K562 (cell line): ENCODE measurements at places on chromosomes 7 and 10.

DNA sequence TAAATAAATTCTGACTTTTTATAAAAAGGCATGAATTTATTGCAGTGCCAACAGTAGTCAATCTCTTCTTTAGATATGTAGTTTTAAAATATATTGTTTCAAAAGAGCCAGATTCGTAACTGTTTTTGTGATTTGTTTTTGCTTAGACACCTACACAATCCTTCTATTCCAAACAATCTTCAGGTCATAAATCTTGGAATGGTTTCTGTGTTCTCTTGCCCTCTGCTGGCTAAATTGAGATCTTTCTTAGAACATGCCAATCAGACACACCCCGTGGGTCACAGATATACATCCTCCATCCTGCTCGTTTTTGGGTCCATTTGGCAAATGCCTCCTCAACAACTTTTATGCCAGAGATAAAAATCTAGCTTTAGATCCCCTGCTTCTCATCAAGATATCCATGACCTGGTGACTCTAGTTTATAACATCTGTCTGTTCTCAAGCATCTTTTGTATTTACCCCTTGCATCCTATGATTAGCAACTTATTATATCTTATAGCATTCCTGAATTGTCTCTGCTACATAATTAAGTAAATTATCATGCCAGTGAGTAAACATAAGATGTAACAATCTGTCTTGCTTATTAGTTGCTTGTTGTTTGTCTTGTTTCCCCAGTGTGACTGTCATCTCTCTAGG lies 35.3 kb upstream of the IFRD1 start:
- peak; percentile 73 for DNase-seq
- H3K27me3 ChIP-seq, result peaks cover 9% of the 10 kb centered on the region
- H3K36me3 ChIP-seq, result no peaks in the 10 kb centered on the region

DNA sequence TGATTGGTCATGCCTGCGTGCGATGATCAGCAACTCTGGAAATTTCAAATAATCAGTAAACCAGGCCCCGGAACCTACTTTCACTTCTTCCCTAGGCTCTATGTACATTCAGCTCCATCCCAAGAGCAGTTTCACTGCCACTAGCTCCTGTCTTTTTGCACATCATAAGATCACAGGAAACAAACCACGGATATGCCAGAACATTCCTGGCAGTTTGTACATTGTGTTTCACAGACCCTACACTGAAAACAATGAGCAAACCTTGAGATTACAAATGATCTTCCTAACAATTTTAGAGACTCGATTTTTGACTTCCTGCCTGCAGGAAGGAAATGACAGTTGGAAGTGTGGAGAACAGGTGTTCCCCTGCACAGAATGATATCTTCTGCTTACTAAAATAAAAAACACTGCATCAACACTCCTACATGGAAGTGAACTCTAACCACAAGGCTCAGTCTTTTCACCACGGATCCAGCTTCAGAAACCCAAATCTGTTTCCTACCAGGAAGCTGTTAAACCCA lies 7.6 kb upstream of the TMEM236 start:
- no peaks in the 10 kb centered on the region for H3K27me3 ChIP-seq
- no peak overlapping the region for H3K27ac ChIP-seq
- H3K4me3 ChIP-seq, result no peak overlapping the region

DNA sequence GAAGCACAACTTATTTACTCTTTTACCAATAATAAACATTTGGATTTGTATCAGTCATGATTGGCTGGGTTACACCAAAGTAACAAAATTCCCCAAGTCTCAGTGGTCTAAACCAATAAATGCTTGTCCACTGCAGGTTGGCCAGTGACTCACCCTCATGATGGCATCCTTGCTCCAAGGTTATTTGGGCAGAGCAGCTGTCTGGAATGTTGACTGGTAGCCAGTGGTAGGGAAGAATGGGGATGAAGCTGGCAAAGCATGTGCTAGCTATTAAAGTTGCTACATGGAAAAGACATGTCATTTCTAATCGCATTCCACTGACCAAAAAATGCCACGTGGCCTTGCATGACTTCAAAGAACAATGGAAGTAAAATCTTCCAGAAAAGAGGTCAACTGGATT lies 1168.7 kb upstream of the CELF2 start:
- no peak overlapping the region for H3K4me3 ChIP-seq
- H3K27me3 ChIP-seq, result no peaks in the 10 kb centered on the region
- no peak overlapping the region for H3K27ac ChIP-seq
- no peaks in the 10 kb centered on the region for H3K36me3 ChIP-seq
- H3K4me1 ChIP-seq, result no peaks in the 10 kb centered on the region

- H3K27me3 ChIP-seq, result peaks cover 43% of the 10 kb centered on the region
- no peak for DNase-seq
- peaks cover 10% of the 10 kb centered on the region; the same call in 1 of the 2 replicates for H3K4me1 ChIP-seq
- H3K27ac ChIP-seq, result no peak overlapping the region
- no peaks in the 10 kb centered on the region for H3K36me3 ChIP-seq
- H3K4me3 ChIP-seq, result no peak overlapping the region
These were observed 26.0 kb downstream of the PRSS2 start for GRCh38 chr7:142796501-142797390.

- no peak for DNase-seq
- no peaks in the 10 kb centered on the region for H3K27me3 ChIP-seq
- H3K27ac ChIP-seq, result peak overlapping the region; percentile 97
- H3K36me3 ChIP-seq, result no peaks in the 10 kb centered on the region
- peak overlapping the region; percentile 25 for H3K4me3 ChIP-seq
- H3K4me1 ChIP-seq, result peaks cover 67% of the 10 kb centered on the region
These were observed 33.3 kb downstream of the DNAJB12 start for GRCh38 chr10:72321248-72322029.

GRCh38 chr7:115230882-115231571 lies 309.1 kb downstream of the MDFIC start:
- no peak for DNase-seq
- H3K4me3 ChIP-seq, result no peak overlapping the region
- no peaks in the 10 kb centered on the region for H3K27me3 ChIP-seq
- no peaks in the 10 kb centered on the region for H3K36me3 ChIP-seq
- no peak overlapping the region for H3K27ac ChIP-seq

DNA sequence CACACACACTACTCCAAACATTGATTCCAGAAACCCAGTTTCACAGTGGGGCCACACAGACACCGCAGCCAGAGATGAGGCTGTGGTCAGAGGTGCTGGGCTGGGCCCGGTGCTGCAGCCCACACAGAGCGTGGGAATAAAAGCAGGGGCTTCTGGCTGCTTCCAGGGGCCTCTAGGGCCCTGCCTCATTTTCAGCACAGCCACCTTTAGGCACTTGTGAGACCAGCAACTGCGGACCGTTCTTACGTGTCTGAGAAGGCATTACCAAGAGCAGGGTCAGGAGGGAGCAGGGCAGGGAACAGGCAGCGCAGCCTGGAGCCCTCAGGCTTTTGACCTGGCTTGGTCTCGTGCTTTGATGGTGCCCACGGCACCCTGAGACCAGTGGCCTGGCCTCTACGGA lies 270.4 kb downstream of the DNAJB6 start:
- no peak overlapping the region for H3K4me3 ChIP-seq
- no peak for DNase-seq
- H3K27ac ChIP-seq, result no peak overlapping the region
- no peaks in the 10 kb centered on the region for H3K36me3 ChIP-seq
- peaks cover 10% of the 10 kb centered on the region; the same call in 1 of the 2 replicates for H3K4me1 ChIP-seq

- H3K27ac ChIP-seq, result no peak overlapping the region
- no peak for DNase-seq
- no peaks in the 10 kb centered on the region for H3K4me1 ChIP-seq
- no peak overlapping the region for H3K4me3 ChIP-seq
- H3K36me3 ChIP-seq, result no peaks in the 10 kb centered on the region
- H3K27me3 ChIP-seq, result peaks cover 28% of the 10 kb centered on the region
These were observed 169.5 kb downstream of the FANK1 start for GRCh38 chr10:126065751-126066377.

DNA sequence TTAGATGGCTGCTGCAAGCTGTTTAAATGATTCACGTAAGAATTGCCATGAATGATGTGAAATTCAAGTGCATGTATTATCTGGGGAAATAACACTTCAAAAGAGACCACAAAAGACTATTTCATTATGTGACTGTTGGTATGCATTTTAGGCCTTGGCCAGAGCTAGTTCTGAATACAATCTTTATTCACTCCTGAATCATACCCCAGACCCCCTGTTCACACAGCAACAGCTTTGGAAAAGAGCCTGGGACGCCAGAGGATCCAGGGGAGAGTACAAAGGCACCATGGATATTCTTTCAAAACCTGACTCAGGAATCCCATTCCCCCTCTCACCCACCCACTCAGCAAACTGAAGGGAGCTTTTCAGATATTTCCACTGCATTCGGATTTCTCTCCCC lies 377.1 kb upstream of the DPP6 start:
- H3K36me3 ChIP-seq, result no peaks in the 10 kb centered on the region
- H3K27ac ChIP-seq, result no peak overlapping the region
- DNase-seq, result no peak
- no peaks in the 10 kb centered on the region for H3K4me1 ChIP-seq
- H3K27me3 ChIP-seq, result no peaks in the 10 kb centered on the region
- no peak overlapping the region for H3K4me3 ChIP-seq

- no peak for DNase-seq
- H3K27ac ChIP-seq, result no peak overlapping the region
- no peaks in the 10 kb centered on the region for H3K27me3 ChIP-seq
- peaks cover 4% of the 10 kb centered on the region; the same call in 1 of the 3 replicates for H3K4me1 ChIP-seq
- H3K4me3 ChIP-seq, result no peak overlapping the region
- H3K36me3 ChIP-seq, result peaks cover 30% of the 10 kb centered on the region; the same call in 2 of the 3 replicates
These were observed 49.1 kb downstream of the GNA12 start for GRCh38 chr7:2794836-2795636.

GRCh38 chr7:8908889-8909288 lies 475.5 kb downstream of the NXPH1 start:
- H3K36me3 ChIP-seq, result no peaks in the 10 kb centered on the region
- H3K4me1 ChIP-seq, result no peaks in the 10 kb centered on the region
- H3K4me3 ChIP-seq, result no peak overlapping the region
- no peaks in the 10 kb centered on the region for H3K27me3 ChIP-seq
- DNase-seq, result no peak
- no peak overlapping the region for H3K27ac ChIP-seq

- no peaks in the 10 kb centered on the region for H3K27me3 ChIP-seq
- no peak overlapping the region for H3K4me3 ChIP-seq
- DNase-seq, result no peak
- no peaks in the 10 kb centered on the region; the same call in 2 of the 3 replicates for H3K36me3 ChIP-seq
- H3K4me1 ChIP-seq, result no peaks in the 10 kb centered on the region
These were observed 137.2 kb upstream of the GPR22 start for GRCh38 chr7:107332488-107333269.

DNA sequence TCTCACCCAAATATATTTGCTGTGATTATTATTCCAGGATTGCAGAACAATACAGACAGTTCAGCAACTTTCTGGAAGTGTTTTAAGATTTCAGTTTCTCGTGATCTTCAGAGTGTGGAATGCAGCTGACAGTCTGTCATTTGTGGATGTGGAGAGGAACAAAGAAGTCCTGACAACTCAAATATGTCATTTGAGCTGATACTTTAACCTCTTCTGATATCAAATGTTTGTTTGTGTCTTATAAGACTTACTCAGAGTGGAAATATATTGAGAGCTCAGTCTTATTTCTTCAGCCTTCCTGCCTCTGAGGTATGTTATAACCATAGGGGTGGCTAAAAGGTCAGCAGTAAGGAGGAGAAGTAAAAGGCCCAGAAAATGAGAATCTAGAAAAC lies 96.4 kb downstream of the OSBPL3 start:
- DNase-seq, result no peak
- H3K36me3 ChIP-seq, result peaks cover 15% of the 10 kb centered on the region; the same call in 2 of the 3 replicates
- H3K27me3 ChIP-seq, result no peaks in the 10 kb centered on the region
- H3K4me3 ChIP-seq, result no peak overlapping the region
- no peaks in the 10 kb centered on the region for H3K4me1 ChIP-seq
- H3K27ac ChIP-seq, result no peak overlapping the region

DNA sequence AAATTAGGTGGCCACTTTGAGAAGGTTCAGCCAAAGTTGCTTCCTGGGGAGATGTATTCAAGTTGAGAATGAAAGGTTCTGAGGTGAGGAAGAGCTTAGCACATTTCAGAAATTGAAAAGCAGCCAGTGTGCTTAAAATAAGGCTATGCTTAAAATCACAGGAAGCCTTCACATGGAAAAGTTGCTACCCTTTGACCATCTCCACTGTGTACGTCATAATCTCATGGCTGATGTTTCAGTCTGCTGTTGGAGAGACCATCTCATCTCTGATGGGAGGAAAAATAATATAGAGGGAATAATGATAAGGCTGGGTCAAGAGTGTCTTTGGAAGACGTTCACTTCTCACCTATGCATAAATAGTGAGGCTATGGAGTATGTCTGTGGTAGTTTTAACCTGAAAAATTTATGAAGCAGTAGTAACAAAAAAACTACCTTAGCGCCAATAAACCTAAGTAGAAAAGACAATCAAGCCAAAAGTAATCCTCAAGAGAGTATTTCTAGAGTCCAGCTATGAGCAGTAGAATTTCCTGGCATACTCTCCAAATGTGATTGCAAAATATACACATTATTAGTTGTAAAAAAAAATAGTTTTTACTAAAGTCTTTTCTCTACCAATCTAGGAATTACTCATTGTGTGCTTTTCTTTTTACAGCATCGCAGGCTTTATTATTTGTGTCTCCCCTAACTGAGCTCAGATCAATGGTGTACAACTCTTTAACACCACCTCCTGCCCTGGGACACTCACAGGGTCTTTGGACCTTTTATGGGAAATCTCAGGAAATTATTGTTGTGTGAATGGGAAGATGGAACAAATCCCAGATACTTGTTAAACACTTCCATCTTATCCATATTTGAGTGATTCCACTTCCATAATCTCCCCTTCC lies 435.2 kb upstream of the LRGUK start:
- no peaks in the 10 kb centered on the region for H3K4me1 ChIP-seq
- H3K27ac ChIP-seq, result no peak overlapping the region
- no peak for DNase-seq
- H3K4me3 ChIP-seq, result no peak overlapping the region
- no peaks in the 10 kb centered on the region for H3K27me3 ChIP-seq

GRCh38 chr10:72315054-72315453 lies 39.7 kb downstream of the DNAJB12 start:
- 0 out of 3 replicates have a peak overlapping the region, but pooled peaks have one; percentile 27 for H3K27ac ChIP-seq
- no peaks in the 10 kb centered on the region for H3K36me3 ChIP-seq
- peaks cover 33% of the 10 kb centered on the region for H3K4me1 ChIP-seq
- H3K4me3 ChIP-seq, result no peak overlapping the region

DNA sequence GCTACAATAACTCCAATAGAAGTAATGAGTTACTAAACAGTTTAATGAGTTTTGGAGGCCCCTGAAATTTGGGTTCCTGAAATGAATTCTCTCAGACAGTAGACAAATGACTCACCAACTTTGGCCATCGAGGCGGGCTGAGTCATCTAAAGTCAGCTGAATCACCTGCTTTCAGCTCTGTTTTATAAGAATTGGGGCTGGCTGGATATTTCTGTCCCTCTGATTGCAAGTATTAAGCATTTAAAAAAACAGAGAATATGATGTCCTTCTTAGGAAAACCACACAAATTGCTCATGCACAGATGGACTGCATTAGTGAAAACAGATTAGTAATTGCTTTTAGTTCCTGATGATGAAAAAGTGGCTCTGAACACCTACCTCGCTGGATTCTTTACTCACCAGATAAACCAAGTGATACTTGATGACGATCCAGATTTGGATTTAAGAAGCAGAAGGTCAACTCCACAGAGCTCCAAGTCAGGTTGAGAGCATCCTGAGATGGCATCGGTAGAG lies 59.1 kb downstream of the ZNF365 start:
- no peaks in the 10 kb centered on the region for H3K36me3 ChIP-seq
- no peak overlapping the region for H3K27ac ChIP-seq
- H3K4me1 ChIP-seq, result no peaks in the 10 kb centered on the region
- DNase-seq, result peak; percentile 23

- no peaks in the 10 kb centered on the region for H3K36me3 ChIP-seq
- H3K27me3 ChIP-seq, result no peaks in the 10 kb centered on the region
- H3K4me3 ChIP-seq, result no peak overlapping the region
- peaks cover 89% of the 10 kb centered on the region for H3K4me1 ChIP-seq
These were observed 52.2 kb downstream of the PWWP2B start for GRCh38 chr10:132449051-132449810.

- no peaks in the 10 kb centered on the region for H3K36me3 ChIP-seq
- no peaks in the 10 kb centered on the region for H3K27me3 ChIP-seq
- DNase-seq, result no peak
- H3K27ac ChIP-seq, result no peak overlapping the region
These were observed 116.5 kb upstream of the PRPS1L1 start for GRCh38 chr7:18144166-18144565.
